ENCODE measurements at places on chromosomes 3 and 15.

- no peak for DNase-seq
Measured at GRCh38 chr15:99172989-99173388, 68.1 kb downstream of the SYNM start.

- no peak for DNase-seq
Measured at GRCh38 chr15:68729789-68730411, 90.8 kb downstream of the ANP32A start.

DNA sequence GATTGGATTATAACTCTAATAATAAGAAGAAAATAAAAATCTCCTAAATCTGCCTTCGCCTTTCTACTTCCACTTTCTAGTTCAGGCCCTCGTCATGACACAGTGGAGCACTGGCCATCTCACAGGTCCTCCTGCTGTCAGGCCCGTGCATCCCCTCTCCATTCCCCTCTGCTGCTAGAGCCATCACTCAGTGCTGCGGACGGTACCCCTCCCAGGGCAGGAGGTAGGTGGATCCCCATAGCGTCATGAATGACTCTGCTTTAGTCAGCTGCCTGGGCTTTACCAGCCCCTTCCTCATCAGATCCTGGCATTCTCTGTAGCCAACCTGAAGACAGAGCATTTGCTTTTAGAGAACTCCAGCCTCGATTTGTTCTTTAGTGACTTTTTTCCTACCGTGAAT lies 12.0 kb upstream of the PPP1R2 start:
- no peak for DNase-seq

DNA sequence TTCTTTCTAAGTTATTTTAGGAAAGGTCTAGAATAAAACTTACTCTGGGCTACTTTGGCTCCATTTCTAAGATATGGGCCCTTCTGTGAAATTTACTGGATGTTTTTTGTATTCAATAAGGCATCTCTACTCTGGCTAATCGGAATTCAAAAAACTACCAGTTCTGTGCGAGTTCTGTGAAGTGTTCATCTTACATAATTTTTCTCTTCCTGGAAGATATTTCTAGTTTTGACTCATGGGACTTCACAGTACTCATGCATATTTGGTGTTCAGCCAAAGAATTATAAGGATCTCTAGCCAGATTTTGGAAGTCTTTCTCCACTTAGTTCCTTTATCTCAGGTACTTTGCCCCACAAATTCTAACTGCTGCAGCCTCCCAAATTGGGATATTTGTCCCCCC lies 46.4 kb upstream of the MBNL1 start:
- no peak for DNase-seq

DNA sequence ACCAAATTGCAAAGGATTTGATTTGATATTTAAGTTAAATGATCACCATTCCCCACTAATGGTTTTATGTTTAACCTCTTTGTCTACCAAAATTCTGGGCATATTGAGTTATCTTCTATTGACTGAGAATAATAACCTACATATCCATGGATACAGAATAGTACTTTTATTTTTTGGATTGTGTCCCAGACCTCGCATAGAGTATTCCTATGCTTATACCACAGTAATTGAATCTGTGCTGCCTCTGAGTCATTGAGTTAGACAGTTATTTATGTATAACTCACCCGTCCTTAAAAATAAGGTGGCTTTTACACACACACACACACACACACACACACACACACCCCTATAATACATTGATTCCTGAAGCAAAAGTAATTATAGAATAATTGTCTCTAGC lies 690.1 kb upstream of the BCHE start:
- DNase-seq: no peak

GRCh38 chr3:188207941-188208515 lies 54.1 kb downstream of the LPP start:
- no peak for DNase-seq

GRCh38 chr15:40175160-40175559 lies 14.3 kb downstream of the BUB1B start:
- no peak for DNase-seq

GRCh38 chr15:70316059-70316600 lies 218.4 kb upstream of the TLE3 start:
- DNase-seq: no peak

DNA sequence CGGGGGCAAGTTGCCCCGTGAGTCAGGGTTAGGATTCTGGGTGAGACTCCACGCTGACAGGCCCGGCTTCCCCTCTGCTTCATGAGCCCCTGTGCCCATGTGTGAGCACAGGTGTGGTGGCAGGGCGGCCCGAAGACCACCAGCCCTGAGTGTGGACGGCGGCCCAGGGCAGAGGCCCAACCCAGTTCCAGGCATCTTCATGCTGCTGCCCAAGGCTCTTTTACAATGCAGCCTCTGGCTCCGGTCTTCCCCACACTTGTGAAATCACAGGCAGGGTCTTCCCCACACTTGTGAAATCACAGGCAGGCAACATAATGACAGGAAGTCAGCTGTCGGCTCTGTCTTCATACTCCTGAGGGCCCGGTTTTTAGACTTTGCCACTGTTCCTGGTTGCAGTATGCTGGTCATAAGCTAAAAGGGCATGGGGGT lies 78.8 kb downstream of the AAGAB start:
- DNase-seq: no peak

GRCh38 chr3:43709022-43709421 lies 18.3 kb downstream of the ABHD5 start:
- no peak for DNase-seq

DNA sequence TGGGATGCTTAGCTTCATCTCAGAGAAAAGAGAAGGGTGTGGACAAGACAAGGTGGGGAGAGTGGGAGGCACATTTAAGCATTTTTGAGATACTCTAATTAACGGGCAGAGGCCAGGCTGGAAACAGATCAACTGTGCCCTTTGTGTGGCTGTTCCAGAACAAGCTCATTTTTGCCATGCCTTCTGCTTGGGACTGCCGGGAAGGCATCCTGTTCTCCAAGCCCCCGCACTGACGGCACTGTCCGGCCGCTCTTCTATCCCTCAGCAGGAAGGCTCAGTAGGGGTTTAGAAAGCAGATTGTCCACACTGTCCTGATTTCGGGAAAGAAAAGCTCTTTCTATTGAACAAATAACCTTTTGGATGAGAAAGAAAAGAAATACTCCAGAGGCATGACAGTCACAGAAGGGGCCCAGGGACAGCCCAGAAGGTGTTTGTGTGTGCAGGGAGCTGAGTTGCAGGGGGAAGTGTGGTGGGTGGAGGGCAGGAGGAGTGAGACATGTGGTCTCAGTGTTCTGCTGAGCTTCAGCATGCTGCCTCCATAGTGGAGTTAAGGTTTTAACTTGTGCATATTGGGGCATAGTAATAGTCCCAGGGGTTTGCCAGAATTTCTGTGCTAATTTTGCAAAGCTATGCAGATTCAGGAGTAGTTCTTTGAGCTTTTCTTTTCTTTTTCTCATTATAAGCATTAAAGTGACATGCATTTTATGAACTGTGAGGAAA lies 27.3 kb downstream of the SV2B start:
- DNase-seq: no peak

DNA sequence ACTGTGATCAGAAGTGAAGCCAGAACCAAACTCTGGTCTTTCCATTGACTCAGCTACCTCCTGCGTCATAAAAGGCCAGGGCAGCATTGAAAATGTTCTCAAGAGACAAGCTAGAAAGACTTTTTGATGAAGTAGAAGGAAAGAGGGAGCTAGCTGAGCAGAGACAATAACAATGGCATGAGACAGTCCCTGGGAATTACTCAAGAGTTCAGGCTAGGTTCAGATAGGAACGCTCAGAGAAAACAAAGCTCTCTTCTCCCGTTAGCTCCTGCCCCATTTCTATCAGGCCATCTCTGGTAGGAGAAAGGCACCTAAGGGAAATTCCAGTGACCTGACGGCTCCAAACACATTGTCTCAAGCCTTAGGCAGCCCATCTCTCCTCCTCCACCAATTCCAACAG lies 7.0 kb upstream of the OXTR start:
- DNase-seq: no peak

DNA sequence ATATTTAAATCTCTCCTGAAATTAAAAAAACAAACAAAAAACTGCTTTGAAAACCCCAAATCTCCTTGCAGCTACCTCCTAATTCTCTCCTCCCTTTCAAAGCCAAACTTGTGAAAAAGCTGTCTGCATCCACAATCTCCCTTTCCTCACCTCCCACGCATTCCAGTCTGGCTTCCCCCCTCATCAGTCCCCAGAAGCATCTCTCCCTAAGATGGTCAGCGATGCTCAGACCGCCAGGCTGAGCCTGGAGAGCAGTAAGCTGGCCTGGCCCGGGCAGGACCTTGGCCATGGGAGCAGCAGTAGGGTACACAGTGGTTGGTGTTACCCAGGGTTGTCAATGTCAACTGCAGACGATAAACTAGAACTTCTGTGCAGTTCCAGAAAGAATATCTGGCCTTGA lies 32.9 kb upstream of the BLM start:
- no peak for DNase-seq

GRCh38 chr15:50083424-50084025 lies 35.5 kb downstream of the ATP8B4 start:
- no peak for DNase-seq

- DNase-seq: no peak
Measured at GRCh38 chr3:175357758-175358157, 498.6 kb downstream of the NAALADL2 start.

DNA sequence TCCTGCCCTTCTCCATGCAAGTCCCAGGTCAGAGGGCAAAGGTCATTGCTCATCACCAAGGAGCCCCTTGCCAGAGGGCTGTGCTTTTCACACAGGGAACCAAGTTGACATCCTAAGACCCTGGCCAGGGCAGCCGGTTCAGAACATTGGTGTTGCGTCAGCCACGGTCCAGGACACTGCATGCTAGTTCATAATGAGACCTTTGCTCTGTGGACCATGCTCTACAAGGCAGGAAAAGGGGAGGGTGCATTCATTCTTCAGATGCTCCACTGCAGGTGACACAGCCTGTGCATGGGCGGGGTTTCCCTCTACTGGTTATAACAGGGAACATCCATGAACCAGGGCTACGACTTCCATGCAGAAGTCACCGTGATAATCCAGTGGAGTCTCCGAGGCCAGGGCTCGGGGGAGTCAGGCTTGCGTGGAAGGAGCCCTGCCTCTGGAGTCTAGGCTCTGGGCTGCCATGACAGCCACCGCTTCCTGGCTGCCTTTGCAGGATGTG lies 81.6 kb downstream of the OCA2 start:
- DNase-seq: no peak

DNA sequence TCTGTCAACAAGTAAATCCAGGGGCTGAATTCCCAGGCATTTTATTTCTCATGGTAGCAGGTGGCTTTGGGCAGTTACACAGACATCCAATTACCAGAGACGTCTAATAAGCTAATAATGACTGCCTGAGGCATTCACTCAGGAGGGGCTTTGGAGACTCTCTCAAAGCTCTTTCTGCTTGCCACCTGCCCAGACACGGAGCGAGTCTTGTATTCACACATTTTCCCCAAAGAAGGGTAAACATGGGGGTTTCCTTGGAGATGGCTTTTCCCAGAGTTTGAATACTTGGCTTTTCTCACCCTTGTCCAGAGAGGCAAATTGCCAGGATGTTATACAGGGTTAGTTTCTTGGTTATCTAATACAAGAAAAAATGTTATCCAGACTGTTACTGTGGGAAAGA lies 132.6 kb downstream of the DIPK2A start:
- no peak for DNase-seq

- no peak for DNase-seq
Measured at GRCh38 chr15:64903326-64903950, 8.3 kb upstream of the ANKDD1A start.

DNA sequence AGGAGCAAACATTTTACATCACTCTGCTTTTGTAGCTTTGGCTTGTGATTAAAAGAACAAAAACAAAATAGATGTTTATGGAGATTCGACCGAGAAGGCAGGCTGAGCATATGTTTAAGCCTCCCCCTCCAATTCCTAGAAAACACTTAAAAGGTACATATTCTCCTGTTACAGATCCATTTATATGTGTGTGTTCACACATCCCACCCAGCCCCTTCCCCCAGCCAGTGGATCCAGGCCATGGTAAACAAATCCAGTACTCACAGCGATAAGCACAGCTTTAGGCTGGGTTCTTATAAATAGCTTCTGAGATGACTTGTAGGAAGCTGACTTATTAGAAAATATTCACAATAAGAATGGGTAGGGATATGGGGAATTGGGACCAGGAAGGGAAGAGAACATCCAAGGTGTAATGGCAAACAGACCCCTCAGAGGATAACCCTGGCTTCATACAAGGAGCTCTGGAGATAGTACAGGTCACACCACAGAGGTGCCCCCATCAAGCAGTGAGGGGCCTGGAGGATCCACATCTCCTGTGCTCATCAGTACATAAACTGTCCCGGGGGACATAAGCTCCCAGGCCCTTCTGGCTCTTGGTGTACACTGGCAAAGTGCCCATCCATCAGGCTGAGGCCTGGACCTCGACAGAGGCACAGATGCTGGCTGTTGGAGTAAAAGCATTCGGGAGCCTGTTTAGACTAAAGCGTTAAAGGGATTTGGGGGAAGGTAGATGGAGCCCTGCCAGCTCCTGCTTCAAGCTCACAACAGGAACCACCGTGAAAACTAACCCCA lies 70.0 kb upstream of the UBE2E1 start:
- no peak for DNase-seq

DNA sequence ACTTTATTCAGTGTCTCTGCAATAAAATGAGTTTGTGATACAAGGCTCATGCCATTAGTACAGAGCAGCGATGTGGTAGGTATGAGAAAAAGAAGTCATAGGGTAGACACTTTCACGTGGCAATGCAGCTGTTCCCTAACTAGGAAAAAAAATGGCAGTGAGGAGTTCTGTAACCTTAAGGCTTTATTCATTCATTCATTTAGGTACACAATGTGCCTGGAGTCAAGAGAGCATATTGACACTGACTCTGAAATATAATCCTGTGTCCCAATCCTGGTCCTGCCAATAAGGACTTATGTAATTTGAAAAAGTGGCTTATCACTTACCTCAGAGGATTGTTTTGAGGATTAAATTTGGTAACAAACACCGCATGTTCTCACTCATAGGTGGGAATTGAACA lies 173.0 kb upstream of the AZI2 start:
- DNase-seq: no peak

DNA sequence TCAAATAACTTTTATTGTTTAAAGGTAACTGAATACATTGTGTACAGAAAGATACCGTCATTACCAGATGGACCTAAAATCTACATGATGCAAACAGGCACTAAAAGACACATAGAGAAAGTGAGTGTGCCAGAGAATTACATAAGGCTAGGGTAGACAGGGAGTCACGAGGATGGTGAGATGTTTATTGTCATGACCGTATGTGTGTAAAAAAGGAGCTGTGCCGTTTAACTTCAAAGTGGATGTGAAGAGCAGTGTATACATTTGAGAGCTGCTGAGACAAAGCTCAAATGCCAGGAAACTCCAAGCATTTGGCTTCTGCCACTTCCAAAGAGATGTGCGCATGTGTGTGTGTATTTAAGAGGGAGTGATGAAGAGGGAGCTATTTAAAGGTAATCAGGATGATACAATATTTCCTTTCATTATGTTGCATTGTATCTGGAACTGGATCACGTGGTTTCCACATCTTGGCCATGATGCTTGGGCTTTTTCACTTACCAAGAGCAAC lies 51.4 kb upstream of the IGF1R start:
- DNase-seq: no peak

GRCh38 chr3:179558742-179559364 lies 3.9 kb upstream of the ACTL6A start:
- DNase-seq: no peak

Data from stimulated activated CD8-positive, alpha-beta memory T cell treated with anti-CD3 and anti-CD28 coated beads, Interleukin-2, amount 100 ng/mL, for 1 hour (primary cell).